EL (cell line): ENCODE measurements at places on chromosomes 11 and 22.
A peak's percentile ranks its signal among the peaks of the same experiment; 100 is the strongest.

DNA sequence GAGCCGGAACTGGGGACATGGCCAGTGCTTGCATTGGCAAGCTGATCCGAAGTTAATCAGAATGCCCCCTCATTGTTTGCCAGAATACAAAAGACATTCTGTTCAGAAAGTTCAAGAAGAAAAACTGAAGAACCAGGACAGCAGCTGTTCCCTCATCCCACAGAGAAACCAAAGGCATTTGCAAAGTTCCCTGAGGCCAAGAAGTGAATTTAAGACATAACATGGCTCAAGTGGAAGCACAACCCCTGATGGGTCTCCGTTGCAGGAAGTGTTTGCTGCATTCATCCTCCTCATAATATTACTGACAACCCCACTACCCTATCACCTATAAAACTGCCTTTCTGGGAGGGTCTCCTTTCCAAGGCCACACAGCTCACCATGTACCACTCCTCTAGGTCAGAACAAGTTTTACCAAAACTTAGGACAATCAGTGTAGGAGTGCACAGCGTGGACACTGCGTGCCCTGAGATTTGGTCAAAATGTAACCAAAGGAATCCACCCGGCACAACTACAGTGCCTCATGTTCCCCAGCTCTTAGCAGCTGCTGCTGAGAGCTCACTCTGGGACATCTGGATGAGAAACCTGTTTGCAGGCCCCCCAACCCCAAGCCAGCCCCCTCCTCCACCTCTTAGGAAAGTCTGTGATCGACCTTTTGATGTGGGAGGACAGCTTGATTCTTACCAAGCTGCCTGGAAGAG, 101.6 kb upstream of the AKIP1 start:
- DNase-seq: peak; percentile 32

DNA sequence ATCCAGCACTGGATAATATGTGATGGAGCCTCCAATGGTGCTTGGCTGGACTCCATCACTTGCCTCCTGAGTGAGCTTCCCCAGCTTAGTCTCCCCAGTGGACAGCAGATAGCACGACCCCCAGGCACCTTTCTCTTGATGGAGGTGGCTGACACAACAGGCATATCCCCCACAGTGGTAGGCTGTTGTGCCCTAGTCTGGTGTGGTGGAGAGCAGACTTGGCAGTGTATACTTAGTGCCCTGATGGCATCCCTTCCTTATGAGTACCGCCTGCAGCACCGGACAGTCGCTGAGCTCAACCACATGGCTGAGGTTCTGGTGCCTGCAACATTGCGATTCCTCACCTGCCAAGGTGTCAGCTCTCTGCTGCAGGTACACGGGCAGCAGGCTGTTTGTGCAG, 50.1 kb downstream of the DNHD1 start:
- DNase-seq: no peak

- DNase-seq: no peak
Observed at GRCh38 chr11:13333456-13333957, 55.9 kb downstream of the BMAL1 start.

GRCh38 chr11:83502041-83502440, 215.9 kb upstream of the CCDC90B start:
- DNase-seq: no peak

- no peak for DNase-seq
Observed at GRCh38 chr11:76704171-76704948, 33.8 kb upstream of the LRRC32 start.

DNA sequence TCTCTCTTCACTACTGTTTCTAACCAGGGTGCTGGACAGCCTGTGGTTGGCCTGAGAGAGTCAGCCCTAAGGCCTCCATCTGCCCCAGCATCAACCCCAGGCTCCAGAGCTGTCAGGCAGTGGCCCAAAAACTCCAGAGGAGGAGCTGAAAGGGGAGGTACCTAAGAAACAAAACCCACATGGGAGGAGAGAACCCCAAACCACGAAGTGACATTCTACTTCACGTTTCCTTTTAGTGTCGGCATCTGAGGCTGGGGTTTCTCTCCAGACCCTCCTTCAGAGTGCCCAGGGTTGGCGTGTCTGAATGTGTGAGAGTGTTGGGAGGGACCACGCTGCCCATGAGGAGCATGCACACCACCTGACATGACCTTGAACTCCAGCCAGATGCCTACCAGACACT, 69.8 kb upstream of the NNMT start:
- no peak for DNase-seq

GRCh38 chr11:90329043-90329442, 106.2 kb upstream of the CHORDC1 start:
- no peak for DNase-seq

GRCh38 chr11:121418625-121419114, 33.4 kb upstream of the SORL1 start:
- no peak for DNase-seq

- no peak for DNase-seq
Observed at GRCh38 chr22:17283423-17283822, 64.2 kb upstream of the ADA2 start.

DNA sequence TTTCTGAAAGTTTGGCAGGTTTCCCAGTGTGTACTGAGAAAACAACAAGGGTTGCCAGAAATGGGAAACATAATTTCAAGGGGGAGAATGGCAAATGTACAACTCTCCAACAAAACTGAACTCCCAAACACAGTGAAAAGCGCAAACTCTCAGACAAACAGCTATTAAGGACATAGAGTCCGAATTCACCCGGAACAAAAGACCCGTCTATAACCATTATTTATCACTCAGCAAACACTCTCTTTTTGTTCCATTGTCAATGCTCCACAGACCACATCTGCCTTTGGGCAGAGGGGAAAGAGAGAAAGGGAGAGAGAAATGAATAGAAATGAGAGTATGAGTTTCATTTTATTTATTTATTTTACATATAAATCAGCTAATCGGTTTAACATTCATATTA, 21.7 kb downstream of the KIRREL3 start:
- DNase-seq: no peak

DNA sequence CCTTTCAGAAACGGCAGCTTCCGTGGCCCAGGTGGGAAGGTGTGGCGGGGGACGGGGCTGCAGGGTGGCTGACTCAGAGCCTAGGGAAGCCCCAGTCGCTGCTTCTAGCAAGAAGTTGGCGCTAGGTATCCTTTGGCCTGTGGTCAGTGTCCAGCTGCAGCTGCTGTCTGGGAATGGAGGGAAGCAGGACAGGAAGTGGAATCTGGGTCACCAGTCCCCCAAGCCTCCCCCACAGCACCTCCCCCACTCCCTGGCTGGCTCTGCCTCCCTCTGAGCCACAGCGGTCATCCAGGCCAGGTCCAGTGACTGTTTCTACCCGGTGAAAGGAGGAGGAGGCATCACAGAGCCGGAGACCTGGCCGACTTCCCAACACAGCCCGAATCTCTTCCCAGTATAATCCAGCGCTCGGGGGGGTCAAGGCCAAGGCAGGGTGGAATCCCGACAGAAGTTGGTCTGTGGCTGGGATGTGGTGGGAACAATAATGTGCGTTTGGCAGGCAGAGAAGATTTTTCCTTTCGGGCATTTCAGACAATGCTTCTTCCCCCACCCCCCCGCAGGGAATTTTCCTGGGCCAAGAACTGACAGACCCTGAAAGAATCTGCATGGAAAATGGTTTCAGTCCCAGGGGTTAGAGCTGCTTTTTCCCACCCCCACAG, 45.1 kb downstream of the C11orf96 start:
- DNase-seq: peak; percentile 80

DNA sequence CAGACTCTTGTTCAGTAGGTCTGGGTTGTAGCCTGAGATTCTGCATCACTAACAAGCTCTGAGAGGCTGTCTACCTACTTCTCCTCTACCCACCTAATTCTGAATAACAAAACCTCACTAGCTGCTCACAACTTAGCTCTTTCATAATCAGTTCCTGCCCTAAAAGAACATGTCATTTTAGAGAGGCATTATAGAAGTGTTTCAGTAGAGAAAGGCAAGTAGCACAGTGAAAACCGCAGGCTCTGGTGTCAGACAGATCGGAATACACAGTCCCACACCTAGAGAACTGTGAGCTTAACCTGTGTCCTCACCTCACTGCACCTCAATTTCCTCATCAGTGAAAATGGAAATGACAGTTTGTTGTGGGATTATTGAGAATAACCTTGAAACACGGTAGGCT, 1337.6 kb upstream of the TENM4 start:
- no peak for DNase-seq

GRCh38 chr11:47375020-47375419, 3.3 kb downstream of the SPI1 start:
- DNase-seq: no peak

- no peak for DNase-seq
Observed at GRCh38 chr11:2663915-2664314, 35.9 kb downstream of the KCNQ1OT1 start.

DNA sequence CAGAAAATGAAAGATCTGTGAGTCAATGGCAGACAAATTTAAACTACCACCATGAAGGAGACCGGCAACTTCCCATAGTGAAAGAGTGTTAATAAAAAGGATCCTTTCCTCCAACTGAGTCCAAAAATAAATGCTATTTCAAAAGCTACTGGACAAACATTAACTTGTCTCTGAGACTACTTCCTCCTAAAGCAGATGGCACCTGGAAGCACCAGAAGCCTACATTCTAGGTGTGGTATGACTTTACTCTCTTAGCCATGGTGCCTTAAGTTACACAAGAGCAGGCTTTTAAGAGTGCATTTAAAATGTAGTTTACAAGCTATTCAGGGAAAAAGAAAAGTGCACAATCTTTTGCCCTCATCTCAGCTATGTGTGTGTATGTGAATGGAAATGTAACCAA, 2.5 kb downstream of the ARHGAP32 start:
- DNase-seq: no peak

DNA sequence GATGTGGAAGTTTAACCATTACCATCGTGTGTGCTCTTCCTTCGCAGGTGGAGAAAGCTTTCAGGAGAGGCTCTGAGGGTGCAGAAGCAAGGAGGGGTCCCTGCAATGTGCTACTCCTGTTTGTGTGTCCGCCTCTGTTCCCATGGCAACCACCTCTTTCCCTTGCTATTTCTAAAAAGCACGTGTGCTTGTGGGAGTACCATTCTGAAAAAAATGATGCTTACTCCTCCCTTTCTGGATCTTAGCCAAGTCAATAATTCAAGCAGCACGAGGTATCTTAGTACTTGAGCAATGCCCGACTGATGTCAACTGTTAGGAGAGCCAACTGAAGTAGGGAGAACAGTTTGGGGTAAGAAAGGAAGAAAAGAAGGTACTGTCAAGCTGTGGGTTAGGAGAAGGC, 628.7 kb downstream of the NTM start:
- DNase-seq: no peak

DNA sequence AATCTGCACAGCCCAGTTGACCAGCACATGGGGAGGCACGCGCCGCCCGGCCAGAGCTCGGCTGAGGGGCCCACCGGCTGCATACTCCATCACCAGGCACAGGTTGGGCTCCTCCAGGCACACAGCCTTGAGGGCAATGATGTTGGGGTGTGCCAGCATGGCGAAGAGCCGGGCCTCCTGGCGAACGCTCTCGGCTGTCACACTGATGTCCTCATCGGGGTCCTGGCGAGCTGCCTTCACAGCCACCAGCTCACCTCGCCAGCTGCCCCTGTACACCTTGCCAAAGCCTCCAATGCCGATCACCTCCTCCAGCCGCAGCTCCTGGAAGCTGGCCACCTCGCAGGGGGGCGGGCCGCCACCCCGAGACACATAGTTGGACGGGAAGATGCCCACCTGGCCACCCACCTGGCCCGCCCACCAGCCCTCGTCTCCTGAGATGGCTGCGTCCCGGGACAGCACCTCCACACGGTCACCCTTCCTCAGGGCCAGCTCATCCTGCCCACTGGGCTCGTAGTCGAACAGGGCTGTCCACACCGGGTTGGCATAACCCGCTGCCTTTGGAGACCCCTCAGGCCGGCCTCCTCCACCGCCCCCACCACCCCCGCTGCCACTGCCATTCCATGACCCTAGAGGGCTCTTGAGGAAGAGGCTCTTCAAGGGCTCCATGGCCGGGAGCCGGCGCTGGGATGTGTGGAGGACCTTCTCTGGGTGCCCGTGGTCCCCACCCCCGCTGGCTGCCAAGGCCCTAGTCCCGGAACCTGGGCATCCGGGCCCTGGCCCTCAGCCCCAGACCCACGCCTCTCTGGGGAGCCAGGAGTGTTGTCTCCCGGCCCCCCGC, 711 bp downstream of the MAP3K11 start:
- DNase-seq: no peak

GRCh38 chr11:12200279-12200990, 90.0 kb downstream of the MICAL2 start:
- DNase-seq: peak; percentile 96

- peak; percentile 31 for DNase-seq
Observed at GRCh38 chr11:45646275-45646927, 19.0 kb downstream of the CHST1 start.

DNA sequence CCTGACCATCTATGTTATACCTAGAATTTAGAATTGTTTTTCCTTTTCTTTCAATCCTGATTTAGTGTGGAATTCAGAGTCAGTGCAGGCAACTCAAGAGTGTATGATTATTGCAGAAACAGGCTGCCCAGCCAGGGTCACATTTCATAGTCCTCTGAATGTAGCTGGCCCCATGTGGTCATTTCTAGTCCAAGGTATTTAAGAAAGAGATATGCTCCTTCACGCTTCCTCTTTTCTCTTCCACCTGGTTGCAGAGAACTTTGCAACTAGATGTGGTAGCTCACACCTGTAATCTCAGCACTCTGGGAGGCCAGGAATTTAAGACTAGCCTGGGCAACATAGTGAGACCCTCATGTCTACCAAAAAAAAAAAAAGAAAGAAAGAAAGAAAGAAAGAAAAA, 27.6 kb upstream of the LDLRAD3 start:
- DNase-seq: no peak

DNA sequence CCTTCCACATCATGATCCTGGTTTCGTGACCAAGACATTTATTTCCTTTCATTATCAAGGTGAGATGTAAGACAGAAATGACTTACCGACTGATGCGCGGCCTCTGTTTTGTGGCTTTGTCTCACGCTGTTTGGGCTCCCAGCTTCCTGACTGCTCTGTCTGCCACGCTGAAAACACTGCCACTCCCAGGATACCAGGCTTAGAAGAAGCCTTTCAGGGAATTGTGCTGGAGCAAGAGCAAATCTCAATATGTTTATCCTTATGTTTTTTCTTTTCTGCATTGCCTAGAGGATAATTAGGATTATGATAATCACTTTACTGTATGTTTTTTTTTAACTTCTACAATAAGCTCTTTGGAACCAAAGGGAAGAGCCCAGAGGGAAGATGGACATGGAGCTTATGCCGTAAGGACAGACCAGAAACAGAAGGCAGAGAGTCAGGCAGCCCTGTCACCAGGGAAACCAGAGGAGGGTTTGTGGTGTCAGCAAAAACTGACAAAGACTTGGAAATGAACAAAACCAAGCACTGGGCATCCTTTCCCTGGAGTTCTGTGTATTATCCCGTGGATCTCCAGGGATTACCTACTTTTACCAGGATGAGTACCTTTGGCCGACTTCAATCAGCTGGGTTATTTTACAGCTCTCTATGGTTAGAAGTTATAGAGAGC, 68.2 kb upstream of the ISX start:
- no peak for DNase-seq
